ENCODE measurements at places on chromosomes 2 and 18.
A peak's percentile ranks its signal among the peaks of the same experiment; 100 is the strongest.

GRCh38 chr2:54042341-54042740 is 71.5 kb upstream of the PSME4 start:
- H3K27me3 ChIP-seq = no peaks in the 10 kb centered on the region
- DNase-seq = no peak
- H3K27ac ChIP-seq = peak overlapping the region; percentile 77
- H3K36me3 ChIP-seq = no peaks in the 10 kb centered on the region
- peaks cover 15% of the 10 kb centered on the region for H3K4me1 ChIP-seq
- no peak overlapping the region for H3K4me3 ChIP-seq

DNA sequence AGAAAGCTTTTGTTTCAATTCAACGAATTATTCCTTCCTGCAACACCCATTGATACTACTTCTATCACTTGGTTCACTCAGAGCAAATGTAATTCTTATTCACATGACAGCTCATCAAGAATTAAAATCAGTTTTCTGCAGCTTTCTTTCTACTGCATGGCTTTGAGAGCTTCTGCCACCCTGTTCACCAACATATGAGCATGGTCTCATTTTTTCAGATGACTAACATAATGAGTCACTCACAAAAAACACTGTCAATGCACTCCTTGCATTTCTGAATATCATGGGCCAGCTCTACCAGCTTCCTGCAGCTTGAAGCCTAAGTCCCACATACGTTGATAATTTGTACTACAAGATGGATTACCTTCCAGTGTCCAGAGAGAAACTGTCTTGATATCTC is 342.9 kb downstream of the LRATD1 start:
- no peaks in the 10 kb centered on the region for H3K27me3 ChIP-seq
- no peaks in the 10 kb centered on the region for H3K4me1 ChIP-seq
- H3K27ac ChIP-seq = no peak overlapping the region
- no peak for DNase-seq

DNA sequence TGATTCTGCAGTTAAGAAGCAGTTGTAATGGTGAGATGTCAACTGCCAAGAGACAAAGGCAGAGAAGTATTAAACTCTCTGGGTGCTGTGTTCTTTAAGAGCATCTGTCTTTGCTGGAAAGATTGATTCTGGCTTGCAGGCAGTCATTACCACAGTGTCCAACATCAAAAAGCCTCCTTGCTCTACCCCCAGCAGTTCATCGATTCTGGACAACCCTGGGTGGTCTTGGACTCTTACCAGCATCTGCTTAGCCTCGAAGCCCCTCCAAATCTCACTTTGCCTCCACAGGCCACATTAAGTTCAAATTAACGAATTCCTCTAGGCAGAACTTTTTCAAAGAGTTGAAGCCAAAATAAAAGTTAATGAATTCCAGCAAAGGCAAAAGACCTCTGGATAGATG is 1061.4 kb downstream of the TSN start:
- no peak for DNase-seq
- H3K27ac ChIP-seq = no peak overlapping the region
- no peak overlapping the region for H3K4me3 ChIP-seq
- H3K4me1 ChIP-seq = no peaks in the 10 kb centered on the region
- H3K36me3 ChIP-seq = no peaks in the 10 kb centered on the region

DNA sequence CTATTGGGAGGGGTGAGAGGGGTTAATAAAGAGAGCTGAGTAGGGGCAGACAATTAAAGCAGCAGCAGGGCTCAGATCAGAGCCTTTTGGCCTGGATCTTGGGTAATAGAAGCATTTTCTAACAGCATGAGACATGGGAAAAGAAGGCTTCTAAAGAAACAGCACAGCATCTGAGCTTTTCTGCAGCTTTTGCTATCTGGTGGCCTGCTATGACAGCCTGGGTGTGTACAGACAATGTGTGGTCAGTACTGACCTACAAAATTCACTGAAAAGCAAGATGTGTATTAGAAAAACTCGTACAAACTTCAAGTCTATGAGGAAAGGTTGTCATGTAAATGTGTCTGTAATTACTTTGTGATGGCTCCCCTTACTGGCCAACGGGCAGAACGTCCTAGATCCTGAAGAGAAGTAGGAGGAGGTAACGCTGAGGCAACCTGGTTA is 95.6 kb downstream of the GALNT3 start:
- H3K27ac ChIP-seq = no peak overlapping the region
- H3K36me3 ChIP-seq = no peaks in the 10 kb centered on the region
- no peak overlapping the region for H3K4me3 ChIP-seq
- no peaks in the 10 kb centered on the region for H3K4me1 ChIP-seq
- DNase-seq = no peak

- no peak overlapping the region for H3K27ac ChIP-seq
- H3K27me3 ChIP-seq = no peaks in the 10 kb centered on the region
- no peak for DNase-seq
- H3K4me3 ChIP-seq = no peak overlapping the region
- no peaks in the 10 kb centered on the region for H3K4me1 ChIP-seq
Observed at GRCh38 chr2:7930800-7931635, 750.8 kb upstream of the ID2 start.

DNA sequence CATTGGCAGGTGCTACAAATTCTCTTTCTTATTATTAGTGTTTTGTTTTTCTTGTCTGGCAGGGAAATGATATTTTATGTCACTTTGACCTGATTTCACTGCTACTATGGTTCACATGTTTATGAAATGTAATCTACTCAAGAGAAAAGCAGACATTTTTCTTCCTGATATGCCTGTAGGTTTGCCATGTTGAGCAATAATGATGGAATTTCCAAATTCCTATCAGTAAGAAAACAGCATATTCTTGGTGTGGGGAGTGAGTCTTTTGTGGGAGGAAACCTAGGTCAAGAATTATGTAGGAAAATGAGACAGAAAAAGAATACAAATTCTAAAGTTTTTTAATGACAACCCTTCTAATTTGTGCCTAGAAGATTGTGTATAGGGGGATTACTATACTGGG is 356.4 kb downstream of the SLC4A3 start:
- H3K36me3 ChIP-seq = no peaks in the 10 kb centered on the region
- DNase-seq = no peak
- no peaks in the 10 kb centered on the region for H3K4me1 ChIP-seq
- no peak overlapping the region for H3K27ac ChIP-seq

DNA sequence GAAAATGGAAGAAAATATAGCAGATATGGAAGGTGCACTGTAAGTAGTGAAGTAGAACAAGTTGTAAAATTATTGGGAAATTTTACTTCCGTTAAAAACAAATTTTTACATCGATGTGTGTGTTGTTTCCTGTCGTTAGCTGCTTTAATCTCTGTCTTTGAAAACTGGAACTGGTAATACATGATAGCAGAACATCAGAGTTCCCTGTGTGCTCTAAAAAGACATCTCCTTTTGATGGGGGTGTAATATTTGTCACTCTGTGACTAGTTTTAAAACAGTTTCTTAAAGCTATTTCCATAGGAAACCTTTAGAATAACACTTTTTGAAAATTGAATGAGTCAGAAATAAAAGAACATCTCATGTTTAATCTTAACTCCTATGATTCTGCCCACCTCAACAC is 43.5 kb downstream of the COX7A2L start:
- H3K4me3 ChIP-seq = no peak overlapping the region
- H3K27me3 ChIP-seq = no peaks in the 10 kb centered on the region
- H3K27ac ChIP-seq = no peak overlapping the region
- H3K4me1 ChIP-seq = no peaks in the 10 kb centered on the region
- no peak for DNase-seq

DNA sequence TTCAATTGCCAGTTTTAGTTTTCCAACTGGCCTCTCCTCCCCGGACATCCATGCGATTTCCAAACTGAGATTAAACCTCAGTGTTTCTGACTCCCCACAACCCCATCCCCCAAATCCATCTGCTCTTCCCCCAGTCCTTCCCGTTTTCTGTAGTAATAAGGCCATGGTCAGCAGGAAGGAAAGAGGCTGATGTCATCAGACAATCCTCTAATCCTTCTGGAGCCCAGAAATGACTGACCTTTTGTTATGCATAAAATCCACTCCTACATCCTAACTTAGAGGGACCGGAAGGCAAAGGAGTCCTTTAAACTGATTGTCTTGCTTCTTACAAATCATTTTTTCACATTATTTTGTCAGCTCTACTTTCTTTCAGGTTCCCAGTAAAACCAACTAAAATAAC is 155.8 kb downstream of the INO80D start:
- peaks cover 9% of the 10 kb centered on the region for H3K27me3 ChIP-seq
- no peak overlapping the region for H3K4me3 ChIP-seq
- no peak overlapping the region for H3K27ac ChIP-seq
- DNase-seq = no peak

- no peak overlapping the region for H3K27ac ChIP-seq
- no peaks in the 10 kb centered on the region for H3K27me3 ChIP-seq
- no peak overlapping the region for H3K4me3 ChIP-seq
- H3K36me3 ChIP-seq = no peaks in the 10 kb centered on the region
- H3K4me1 ChIP-seq = no peaks in the 10 kb centered on the region
- DNase-seq = no peak
Observed at GRCh38 chr2:215793747-215794595, 219.4 kb downstream of the MREG start.

- H3K27me3 ChIP-seq = no peaks in the 10 kb centered on the region
- DNase-seq = no peak
- no peak overlapping the region for H3K4me3 ChIP-seq
- H3K27ac ChIP-seq = no peak overlapping the region
- no peaks in the 10 kb centered on the region for H3K4me1 ChIP-seq
Observed at GRCh38 chr2:235707411-235708096, 213.7 kb downstream of the AGAP1 start.

- H3K4me3 ChIP-seq = no peak overlapping the region
- H3K27me3 ChIP-seq = no peaks in the 10 kb centered on the region
- peak overlapping the region; percentile 88 for H3K27ac ChIP-seq
- DNase-seq = peak; percentile 73
Observed at GRCh38 chr2:175854665-175855064, 147.4 kb downstream of the LNPK start.

- no peaks in the 10 kb centered on the region for H3K27me3 ChIP-seq
- DNase-seq = no peak
- peaks cover 10% of the 10 kb centered on the region for H3K4me1 ChIP-seq
Observed at GRCh38 chr2:221562226-221562625, 9.9 kb downstream of the EPHA4 start.

GRCh38 chr2:134244086-134244485 is 9.8 kb upstream of the MGAT5 start:
- no peak for DNase-seq
- no peak overlapping the region for H3K27ac ChIP-seq
- H3K36me3 ChIP-seq = no peaks in the 10 kb centered on the region

DNA sequence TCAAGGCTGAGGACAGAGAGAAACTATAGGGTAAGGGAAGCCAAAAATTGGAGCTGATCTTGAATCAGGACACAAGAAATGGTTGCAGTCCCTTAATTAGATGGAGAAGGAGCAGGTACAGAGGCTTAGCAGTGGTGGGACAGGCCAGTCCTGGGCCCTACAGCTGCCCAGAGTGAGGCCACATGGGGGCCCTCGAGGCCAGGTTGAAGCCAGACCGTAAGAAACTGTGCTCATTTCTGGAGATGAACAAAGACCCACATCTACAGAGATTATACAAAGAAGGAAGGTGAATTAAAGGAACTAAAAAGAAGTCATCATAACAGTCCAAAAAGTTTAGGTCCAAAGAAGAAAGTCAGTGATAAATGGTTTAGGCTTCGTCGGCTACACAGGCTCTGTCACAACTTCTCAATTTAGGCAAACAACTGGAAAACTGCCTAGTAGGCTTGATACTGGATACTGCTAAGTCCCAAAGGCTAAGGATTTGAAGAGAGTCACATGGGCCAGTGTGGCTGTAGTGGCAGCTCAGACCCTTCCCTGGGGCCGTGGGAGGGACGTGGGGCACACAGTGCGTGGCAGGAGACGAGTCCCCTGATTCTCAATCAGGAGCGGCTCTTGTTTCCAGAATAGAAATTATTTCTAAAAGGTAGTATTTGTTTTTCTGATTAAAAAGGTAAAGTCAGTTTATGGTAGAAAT is 50.4 kb upstream of the CNGA3 start:
- DNase-seq = no peak
- H3K27ac ChIP-seq = no peak overlapping the region
- no peaks in the 10 kb centered on the region for H3K4me1 ChIP-seq
- no peaks in the 10 kb centered on the region for H3K27me3 ChIP-seq

- H3K27ac ChIP-seq = no peak overlapping the region
- H3K4me1 ChIP-seq = peaks cover 22% of the 10 kb centered on the region
- H3K4me3 ChIP-seq = no peak overlapping the region
- no peak for DNase-seq
- no peaks in the 10 kb centered on the region for H3K27me3 ChIP-seq
- H3K36me3 ChIP-seq = no peaks in the 10 kb centered on the region
Observed at GRCh38 chr2:205995260-205995659, 90.7 kb downstream of the INO80D start.

DNA sequence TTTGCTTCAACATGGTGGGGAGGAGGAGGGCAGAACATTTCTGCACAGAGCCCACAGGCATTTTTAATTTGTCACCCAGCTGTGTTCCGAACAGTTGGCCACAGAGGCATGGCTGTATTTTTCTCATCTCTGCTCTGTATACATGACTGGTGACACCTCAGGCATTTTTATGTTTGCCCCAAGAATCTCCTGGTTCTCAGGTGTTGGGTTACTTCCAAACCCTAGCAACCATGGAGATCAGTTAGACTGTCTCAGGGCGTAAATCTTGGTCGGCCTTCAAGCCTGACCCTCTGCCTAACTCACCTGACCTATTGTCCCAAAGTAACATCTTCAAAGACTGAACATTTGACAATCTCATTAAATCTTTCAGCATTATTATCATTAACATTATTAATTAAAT is 100.0 kb downstream of the ABCA12 start:
- H3K4me1 ChIP-seq = no peaks in the 10 kb centered on the region
- DNase-seq = no peak
- no peaks in the 10 kb centered on the region for H3K36me3 ChIP-seq
- no peak overlapping the region for H3K27ac ChIP-seq

DNA sequence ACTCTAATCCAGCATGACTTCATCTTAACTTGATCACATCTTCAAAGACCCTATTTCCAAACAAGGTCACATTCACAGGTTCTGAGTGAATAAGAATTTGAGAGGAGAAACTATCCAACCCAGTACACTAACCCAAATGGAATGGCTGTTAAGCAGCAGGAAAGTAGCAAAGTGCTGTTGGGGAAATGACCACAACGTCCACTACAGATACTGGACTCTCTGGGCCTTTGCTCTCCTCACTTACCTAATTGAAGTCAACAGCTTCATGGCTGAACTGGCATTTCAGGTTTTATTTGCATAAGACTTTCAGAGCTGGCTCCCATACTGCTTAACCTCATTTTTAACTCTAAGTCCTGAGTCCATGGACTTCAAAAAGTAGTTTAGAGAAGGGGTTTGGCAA is 38.0 kb upstream of the ACVR2A start:
- H3K4me3 ChIP-seq = no peak overlapping the region
- no peaks in the 10 kb centered on the region for H3K27me3 ChIP-seq
- no peak for DNase-seq
- H3K36me3 ChIP-seq = no peaks in the 10 kb centered on the region

GRCh38 chr2:199228887-199229819 is 228.6 kb downstream of the SATB2 start:
- no peaks in the 10 kb centered on the region for H3K4me1 ChIP-seq
- no peak overlapping the region for H3K27ac ChIP-seq
- no peak overlapping the region for H3K4me3 ChIP-seq
- no peaks in the 10 kb centered on the region for H3K27me3 ChIP-seq

Measured in gastrocnemius medialis (tissue), 4 donors.